ENCODE measurements at places on chromosomes 7 and 10.

GRCh38 chr10:24759672-24760071, 36.0 kb upstream of the ARHGAP21 start:
- no peak for DNase-seq

- DNase-seq, result peak; percentile 84
These were observed 3.8 kb upstream of the DDX50 start for GRCh38 chr10:68897336-68897741.

- DNase-seq, result no peak
These were observed 448.1 kb downstream of the GATA3 start for GRCh38 chr10:8502573-8502972.

GRCh38 chr7:115748123-115748738, 282.3 kb downstream of the TFEC start:
- DNase-seq, result peak; percentile 20

- DNase-seq, result no peak
These were observed 26.5 kb downstream of the GRB10 start for GRCh38 chr7:50756180-50756579.

- DNase-seq, result peak; percentile 54
These were observed 70.0 kb downstream of the AMPH start for GRCh38 chr7:38561166-38561565.

GRCh38 chr10:48332871-48333216, 26.4 kb downstream of the MAPK8 start:
- DNase-seq, result no peak

DNA sequence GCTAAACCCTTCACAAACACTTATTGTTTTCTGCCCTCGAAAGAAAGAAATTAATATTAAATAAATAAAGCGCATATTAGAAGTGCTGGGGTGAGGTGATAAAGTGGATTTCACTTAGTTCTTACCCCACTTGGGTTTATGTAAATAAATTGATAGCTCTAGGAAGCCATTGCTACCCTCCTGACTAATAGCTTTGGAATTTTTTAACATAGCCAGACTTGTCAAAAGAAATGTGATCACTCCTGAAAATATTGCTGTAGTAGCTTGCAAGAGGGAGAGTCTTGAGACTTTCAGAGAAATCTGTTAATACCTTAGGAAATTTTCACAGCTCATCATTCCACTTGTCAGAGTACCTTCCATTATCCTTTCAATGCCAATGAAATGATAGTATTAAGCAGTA, 7.6 kb downstream of the ARL5B start:
- DNase-seq, result peak; percentile 64

DNA sequence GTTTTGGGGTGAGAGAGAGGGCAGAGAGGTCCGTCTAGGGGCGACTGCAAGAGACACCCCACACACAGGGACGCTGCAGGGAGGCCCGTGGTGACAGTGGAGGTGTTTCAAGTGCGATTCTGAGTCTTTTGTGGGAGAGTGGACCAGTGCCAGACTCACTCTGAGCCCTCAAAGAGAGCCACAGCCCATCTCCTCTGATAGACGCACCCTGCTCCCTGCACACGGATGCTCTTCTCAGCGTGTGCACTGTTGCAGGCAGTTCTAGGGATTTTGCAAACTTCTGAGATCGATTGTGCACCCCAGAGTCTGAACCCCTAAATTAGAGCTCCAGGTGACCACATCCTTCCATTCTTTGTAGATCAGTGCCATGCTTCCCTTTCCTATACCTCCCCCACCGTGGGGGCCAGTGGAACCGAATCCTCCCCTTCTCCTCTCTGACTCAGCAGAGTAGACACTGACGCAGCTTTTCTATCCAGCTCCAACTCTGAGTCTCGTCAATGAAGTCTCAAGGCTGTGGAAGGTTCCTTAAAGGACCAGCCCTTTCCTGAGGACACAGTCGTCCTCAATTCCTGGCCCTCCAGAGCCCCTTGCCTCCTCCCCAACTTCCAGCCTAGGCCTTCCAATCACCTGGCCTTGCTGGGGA, 83.8 kb downstream of the TMEM130 start:
- DNase-seq, result no peak

GRCh38 chr7:1578513-1578912, 8.7 kb upstream of the PSMG3 start:
- DNase-seq, result no peak

GRCh38 chr10:89363729-89364442, 14.0 kb upstream of the IFIT1B start:
- DNase-seq, result no peak

GRCh38 chr10:22222236-22223190, 4.7 kb upstream of the EBLN1 start:
- DNase-seq, result no peak

DNA sequence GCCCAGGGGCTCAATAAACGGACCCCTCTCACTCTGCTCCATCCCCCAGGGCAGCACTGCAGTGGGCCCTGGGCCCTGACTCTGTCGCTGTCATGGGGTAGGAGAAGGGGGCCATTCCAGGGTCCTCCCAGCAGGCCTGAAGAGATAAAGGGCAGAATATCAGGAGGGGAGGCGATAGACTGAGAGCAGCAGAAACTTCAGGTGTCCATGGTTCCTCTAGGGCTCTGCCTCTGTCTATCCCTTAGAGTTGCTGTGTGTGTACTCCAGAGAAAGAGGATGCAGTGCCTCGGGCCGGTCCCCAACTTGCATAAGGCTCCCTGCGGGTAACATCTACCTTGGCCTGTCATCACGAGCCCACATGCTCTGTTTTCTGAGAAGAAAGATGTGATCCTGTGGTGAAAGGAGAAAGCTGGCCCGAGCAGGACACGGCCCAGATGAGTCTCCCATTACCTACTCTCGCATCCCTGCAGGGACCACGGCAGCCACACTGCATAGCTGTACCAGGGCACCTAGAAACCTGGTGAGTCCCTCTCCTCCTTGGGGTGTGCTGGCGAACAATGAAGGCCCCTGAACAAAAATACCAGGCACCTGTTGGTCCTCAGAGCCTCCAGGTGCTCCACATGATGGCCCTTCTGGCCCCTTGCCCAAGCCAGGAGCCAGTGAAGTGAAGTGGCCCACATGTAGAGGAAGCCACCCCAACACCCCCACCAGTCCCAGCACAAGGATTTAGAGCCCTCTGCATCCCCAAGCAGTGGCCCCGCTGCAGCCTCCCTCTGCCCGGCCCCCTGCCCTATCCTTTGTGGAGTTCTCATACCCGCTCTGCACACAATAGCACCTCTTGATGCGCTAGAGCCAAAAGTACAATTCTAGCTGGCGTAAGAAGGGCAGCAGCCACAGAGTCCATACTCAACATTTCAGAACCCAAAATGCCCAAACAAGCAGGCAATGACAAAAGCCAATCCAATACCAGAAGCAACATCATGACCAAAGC, 106.8 kb downstream of the ARHGAP22 start:
- DNase-seq, result no peak

- no peak for DNase-seq
These were observed 707.2 kb downstream of the PARD3 start for GRCh38 chr10:34107626-34108516.

GRCh38 chr7:147240468-147240867, 1123.9 kb downstream of the CNTNAP2 start:
- DNase-seq, result no peak

DNA sequence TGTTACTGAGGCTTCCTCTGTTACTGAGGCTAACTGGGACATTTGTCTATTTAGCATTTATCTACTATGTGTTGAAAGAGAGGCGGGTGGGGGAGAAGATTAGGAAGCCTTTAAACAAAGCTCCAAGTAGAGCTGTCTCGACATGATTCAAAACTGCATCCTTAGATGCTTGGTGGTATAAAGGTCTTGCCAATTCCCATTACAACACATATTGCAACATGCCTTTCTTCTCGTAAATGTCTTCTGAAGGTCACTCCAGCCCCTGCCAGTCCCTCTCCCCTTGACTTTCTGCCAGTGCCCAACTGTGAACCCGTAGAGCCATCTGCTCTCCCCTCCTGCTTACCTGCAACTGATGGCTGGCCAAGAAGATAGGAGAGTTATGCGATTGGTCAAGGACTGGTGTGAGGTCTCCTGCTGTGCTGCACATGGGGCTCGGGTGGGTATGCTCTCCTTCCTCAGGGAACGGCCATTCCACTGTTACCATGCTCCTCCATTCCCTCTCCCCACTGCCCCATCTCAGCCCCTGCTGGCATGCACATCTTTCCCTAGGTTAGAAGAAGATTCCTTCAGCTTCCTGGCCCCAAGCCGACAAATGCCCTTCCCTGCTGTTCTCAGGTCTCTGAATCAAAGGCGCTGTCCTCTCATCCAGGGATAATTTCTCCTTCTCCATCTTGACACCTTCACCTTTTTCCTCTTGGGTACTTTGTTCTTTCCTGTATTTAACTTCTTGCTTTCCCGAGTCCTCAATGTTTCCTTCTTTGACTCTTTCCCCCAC, 43.6 kb upstream of the ZNF32 start:
- DNase-seq, result peak; percentile 68

GRCh38 chr10:80144067-80144695, 11.7 kb downstream of the PLAC9 start:
- peak; percentile 36 for DNase-seq

DNA sequence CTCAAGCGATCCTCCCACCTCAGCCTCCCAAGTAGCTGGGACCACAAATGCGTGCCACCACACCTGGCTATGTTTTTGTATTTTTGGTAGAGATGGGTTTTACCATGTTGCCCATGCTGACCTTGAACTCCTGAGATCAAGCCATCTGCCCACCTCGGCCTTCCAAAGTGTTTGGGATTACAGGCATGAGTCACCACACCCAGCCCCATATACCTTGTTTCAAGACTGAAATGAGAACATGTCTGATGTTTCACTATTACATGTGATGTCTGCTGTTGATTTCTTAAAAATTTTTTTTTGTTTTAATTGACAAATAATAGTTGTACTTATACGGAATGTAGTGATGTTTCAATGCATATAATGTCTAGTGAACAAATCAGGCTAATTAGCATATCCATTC, 14.5 kb downstream of the KLHL7 start:
- DNase-seq, result no peak

DNA sequence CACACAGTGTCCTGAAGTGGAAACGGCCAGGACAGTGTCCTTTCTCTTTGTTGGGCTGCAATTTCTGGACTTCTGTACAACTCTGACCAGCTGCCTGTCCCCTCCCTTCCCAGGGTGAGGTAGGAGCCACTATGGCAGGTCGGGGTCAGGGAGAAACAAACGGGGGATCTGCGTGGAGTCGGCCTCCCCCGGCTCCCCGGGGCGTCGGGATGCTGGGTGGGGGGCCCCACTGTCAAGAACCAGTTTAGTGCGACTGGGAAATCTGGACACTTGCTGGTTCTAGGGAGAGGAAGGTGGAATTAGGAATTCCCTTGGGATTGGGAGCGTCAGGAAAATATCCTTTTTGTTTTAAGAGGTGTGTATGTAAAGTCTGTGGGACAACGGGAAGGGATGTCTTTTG, 567 bp downstream of the SYCE1 start:
- DNase-seq, result no peak

DNA sequence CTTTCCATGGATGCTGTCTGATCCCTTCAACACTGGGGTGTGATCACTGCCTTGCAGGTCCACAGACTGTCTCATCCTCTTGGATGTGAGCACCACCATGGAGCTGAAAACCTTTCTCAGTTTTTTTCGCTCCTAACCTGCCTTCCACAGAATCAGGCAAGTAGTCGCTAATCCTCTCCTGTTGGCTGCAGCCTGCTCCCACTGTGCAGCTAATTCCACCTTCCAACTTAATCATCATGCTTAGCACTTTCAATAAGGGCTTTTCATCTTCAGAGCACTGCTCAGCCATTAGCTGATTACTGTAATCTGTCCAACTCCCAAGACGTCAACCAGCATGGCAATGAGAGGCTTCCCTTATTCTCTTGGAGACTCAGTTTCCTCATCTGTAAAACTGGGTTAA, 15.1 kb upstream of the CDH23 start:
- no peak for DNase-seq

GRCh38 chr7:117837841-117838240, 35.4 kb downstream of the CTTNBP2 start:
- DNase-seq, result no peak

DNA sequence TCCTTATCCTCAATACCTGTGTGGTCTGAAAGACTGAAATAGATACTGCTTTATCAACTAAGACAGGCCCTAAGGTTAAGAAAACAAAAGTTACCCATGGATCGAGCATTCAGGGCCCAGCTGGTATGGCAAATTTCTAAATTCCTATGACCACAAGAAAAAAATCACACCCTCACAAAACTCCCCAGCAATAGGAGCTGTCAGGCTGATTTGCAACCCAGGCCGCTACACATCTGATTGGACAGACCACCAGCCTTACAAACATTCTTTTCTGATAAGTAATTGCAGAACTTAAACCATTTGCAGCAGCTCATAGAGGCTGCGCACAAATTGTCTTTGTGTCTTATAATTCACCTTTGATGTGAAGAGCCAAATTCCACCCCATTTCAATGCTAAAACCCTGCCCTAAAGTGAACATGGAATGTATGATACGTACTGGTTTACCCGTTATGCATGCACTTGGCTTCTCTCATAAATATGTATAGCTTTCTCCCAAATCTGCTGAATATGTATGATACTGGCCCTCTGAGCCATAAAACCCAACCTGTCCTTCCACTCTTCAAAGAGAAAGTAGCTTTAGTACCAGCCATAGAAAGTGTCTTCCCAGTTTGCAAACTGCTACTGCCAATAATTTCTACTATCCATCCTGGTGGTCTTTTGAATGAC, 842.5 kb downstream of the GRID1 start:
- DNase-seq, result no peak

GRCh38 chr10:42971251-42971599, 105.6 kb upstream of the RET start:
- no peak for DNase-seq

GRCh38 chr7:4823441-4824119, 38.2 kb downstream of the PAPOLB start:
- no peak for DNase-seq

GRCh38 chr7:15130666-15131541, 228.4 kb upstream of the DGKB start:
- peak; percentile 5 for DNase-seq

DNA sequence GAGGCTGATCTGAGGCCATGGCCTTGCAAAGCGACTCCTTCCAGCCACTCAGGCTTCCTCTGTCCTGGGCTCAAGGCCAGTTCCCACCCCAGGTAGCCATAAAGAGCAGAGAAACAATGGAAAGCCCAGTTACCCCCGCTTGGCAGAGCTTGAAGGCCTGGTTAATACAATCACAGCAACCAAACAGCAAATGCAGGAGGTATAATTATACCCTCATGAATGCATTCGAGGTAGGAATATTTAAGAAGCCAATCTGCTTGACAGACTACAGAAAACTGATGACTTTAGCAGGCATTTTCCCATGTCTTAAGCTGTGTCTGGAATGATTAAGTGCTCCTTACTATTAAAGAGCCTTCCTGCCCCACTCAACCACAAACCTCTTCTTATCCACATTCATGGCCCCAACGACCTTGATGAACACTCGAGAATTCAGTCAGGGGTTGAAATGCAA, 114.1 kb upstream of the MACROH2A2 start:
- no peak for DNase-seq

- DNase-seq, result peak; percentile 42
These were observed 127.6 kb downstream of the OAT start for GRCh38 chr10:124291001-124291701.

- DNase-seq, result no peak
These were observed 1.2 kb downstream of the NACAD start for GRCh38 chr7:45087301-45088145.

DNA sequence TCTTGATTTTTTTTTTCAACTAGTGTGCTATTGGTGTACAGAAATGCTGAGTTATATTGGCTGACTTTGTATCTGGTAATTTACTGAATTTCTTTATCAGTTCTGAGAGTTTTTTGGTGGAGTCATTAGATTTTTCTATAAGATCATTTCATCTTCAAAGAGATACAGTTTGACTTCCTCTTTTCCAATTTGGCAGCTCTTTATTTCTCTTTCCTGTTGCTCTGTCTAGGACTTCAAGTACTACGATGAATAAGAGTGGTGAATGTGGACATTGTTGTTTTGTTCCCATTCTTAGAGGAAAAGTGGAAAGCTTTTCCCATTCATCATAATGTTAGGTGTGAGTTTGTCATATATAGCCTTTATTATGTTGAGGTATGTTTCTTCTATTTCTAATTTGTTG, 50.2 kb downstream of the LOXL4 start:
- no peak for DNase-seq
